ENCODE measurements at places on chromosomes 7 and 10.

DNA sequence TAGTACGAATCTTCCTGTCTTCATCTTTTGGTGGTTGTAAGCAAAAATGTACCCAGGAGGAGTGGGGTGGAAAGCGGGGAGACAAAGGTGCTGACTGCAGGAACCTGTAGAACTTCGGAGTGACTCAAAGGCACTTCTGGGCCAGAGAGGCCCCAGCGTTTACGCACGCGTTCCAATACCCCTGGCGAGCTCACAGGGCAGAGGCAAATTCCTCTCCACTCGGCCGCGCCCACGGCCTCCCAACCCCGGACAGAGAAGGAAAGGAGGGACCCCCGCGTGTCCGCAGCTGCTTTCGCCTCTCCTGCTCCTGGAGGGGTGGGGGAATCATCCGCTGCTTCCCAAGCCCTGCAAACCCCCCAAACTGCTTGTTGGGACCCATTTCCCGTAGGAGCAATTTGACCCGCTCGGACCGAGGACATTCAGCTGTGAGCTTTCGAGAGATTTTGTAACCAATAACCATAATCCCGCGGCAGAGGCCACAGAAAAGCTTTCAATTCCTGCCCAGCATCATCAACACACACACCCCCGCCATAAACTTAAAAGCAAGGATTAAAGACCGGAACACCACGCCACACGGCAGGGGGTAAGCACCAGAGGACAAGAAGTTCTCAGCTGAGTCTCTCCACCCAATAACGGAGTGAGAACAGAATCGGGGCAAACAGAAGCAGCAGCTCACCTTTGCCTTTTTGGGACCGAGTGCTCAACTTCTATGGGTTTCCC lies 2.3 kb downstream of the IGF2BP3 start:
- no peak for DNase-seq

DNA sequence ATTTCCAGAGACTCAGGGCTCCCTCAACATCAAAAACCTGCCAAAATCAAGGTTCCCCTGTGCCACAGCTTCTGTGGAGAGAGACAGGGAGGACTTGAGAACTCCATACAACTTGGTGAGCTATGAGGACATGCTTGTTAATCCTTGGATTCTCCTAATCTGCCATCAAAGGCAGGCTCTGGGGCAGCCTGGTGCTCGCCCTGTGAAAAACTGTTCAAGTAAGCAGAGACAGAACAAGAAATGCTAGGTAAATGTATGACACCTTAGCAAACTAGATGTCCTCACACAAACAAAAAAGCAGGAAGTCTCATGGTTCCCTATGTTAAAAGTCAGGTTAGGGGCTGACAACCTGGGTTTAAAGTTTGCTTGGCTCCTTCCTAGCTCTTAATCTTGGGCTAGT lies 73.6 kb downstream of the ANK3 start:
- DNase-seq: no peak

DNA sequence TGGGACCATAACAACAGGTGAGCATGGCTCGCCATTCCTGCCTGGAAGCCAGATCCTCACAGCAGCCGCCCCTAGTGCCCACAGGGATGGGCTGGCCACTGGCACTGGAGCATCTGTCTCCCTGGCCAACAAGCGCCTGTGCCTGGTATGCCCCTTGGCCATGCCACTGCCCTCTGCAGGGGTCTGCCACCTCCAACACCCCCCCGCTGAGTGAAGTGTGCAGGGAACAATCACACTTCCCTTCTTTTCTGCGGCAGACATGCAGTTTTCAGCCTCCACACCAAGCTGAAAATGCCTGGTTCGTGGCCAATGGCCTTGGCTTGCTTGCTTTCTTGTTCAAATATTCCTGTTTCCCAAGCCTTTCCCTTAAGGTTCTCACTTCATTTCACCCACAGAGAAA lies 50.7 kb downstream of the HSPA12A start:
- DNase-seq: no peak

GRCh38 chr7:106143711-106144337 lies 31.7 kb upstream of the SYPL1 start:
- DNase-seq: no peak

DNA sequence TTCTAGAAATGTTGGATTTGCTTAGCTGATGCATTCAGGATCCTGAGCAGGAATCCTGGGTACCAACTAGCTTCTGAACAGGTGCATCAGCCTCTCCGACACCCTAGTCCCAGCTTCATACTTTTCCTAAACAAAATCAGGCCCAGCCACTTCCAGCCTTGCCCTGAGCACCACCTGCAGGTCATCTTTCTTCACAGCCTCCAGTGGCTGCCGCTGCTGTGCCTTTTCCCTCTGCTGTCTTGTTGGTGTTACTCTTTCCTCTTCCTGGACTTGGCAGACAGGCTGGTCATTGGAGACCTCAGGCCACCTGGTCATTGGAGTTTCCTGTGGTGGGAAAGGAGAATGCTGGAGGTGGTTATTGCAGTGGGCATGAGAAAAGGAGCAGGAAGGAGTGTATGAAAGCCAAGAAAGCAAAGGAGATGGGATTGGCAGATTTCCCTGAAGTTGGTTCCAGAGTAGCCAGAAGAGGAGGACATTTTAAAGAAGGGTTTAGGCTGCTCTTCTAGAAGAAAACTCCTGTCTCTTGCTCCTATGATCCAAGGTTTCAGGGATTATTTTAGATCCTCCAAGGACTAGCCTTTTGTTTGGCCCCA lies 48.2 kb upstream of the NFKB2 start:
- DNase-seq: peak; percentile 23

DNA sequence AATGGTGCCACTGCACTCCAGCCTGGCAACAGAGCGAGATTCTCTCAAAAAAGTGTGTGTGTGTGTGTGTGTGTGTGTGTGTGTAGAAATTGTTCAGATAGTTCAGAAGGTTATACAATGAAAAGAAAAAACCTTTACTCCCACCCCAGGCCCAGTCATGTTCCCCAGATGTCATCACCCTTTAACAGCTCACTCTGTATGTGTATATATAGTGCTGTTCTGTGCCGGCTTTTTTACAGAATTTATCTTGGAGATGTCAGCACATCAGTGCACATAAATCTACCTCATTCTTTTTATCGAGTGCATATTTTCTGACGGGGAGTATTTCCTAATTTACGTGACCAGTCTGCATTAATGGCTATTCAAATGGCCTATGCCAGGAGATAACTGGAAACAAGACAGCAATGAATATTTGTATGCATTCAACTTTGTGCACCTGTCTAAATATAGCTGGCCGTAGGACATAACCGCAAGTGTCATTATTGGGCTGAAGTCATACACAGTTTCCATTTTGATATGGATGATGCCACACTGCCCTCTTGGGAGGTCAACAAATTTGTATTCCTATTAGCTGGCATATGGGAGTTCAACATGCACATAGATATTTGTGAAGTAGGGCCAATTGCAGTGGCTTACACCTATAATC lies 11.7 kb downstream of the NIPSNAP2 start:
- DNase-seq: no peak

GRCh38 chr7:27188386-27189294 lies 3.6 kb upstream of the HOXA11 start:
- DNase-seq: no peak

DNA sequence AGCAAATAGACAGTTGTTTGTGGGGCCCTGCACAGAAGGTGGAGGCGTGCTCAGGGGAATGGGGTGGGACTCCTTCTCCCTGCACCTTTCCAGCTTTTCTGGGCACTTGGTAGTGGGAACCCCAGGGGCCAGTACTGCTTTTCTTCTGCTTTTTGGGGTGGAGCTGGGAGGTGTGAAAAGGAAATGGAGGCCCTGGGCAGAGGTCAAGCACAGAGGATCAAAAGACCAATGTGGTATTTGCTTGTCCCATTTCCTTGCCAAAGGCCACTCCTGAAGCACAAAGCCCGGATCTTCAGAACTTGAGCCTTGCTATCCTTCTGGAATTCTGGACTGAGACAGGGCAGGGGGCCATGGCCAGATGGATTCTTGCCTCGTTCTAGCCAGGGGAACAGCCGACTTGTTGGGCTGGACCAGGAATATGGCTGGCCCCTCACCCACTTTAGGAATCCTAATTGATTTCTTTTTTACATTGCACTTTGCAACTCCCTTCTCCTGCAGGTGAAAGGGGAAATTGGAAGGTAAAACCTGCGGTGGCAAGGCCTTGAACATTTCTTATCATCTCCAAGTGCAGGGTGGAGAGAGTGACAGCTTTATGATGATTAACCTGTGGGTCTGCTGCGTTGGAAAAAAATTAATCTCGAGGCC lies 26.5 kb downstream of the ADRA2A start:
- DNase-seq: no peak

- DNase-seq: no peak
Observed at GRCh38 chr7:64755865-64756264, 38.4 kb upstream of the ZNF138 start.

GRCh38 chr10:95214369-95214768 lies 20.3 kb downstream of the ACSM6 start:
- no peak for DNase-seq

- no peak for DNase-seq
Observed at GRCh38 chr10:35364808-35365207, 28.5 kb downstream of the CCNY start.

DNA sequence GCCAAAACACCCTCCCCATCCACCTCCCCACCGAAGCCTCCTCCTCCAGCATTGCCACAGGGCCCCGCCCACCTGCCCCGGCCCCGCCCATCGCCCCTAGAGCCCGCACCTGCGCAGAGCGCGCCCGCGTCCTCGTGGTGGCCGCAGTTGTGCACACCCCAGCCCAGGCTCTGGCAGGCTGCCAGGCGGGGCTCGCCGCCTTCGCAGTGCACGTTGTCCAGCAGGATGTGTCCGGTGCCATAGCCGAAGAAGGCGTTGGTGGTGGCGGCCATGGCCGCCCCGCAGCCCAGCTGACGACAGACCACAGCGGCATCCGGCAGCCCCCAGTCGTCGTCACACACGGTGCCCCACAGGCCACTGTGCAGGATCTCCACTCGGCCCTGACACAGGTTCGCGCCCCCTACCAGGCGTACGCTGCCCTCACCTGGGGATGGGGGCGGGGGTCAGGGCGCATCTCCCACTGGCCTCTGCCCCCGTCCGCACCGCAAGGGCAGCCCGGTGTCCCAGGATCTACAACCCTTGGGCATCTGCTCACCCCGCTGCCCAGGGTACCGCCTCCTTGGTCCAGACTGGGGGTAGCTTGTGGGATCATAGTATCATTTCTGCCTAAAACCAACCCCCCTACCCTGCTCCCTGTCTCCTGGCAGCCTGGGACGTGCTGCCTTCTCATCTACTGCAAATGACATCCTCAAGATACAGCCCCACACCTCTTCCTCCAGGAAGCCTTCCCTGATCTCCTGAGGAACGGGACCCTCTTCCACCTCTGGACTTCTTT lies 11.9 kb downstream of the SSC4D start:
- peak; percentile 66 for DNase-seq

DNA sequence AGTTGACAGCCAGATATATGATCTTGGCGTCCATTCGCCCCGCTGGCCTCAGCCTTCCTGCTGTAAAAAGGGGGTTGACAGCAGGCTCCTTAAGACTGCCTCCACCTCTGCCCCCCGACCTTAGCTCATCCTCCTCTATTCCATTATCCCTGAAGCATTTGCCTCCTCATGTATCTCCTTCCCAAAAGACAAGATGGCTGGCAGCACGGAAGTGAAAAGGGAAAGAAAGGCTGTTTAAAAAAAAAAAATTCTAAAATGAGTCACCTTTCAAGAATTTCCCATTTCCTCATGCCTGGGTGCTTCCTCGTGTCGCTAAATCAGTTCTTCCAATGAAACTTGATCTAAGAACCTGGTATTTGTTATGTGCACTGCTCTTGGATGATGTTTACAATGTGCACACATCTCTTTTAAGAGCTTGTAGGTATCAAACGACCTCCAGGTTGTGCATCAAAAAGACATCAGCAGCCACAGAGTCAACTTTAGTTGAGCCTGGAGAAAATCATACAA lies 1.7 kb downstream of the SCRN1 start:
- no peak for DNase-seq

- no peak for DNase-seq
Observed at GRCh38 chr7:70890147-70890969, 241.6 kb upstream of the GALNT17 start.

DNA sequence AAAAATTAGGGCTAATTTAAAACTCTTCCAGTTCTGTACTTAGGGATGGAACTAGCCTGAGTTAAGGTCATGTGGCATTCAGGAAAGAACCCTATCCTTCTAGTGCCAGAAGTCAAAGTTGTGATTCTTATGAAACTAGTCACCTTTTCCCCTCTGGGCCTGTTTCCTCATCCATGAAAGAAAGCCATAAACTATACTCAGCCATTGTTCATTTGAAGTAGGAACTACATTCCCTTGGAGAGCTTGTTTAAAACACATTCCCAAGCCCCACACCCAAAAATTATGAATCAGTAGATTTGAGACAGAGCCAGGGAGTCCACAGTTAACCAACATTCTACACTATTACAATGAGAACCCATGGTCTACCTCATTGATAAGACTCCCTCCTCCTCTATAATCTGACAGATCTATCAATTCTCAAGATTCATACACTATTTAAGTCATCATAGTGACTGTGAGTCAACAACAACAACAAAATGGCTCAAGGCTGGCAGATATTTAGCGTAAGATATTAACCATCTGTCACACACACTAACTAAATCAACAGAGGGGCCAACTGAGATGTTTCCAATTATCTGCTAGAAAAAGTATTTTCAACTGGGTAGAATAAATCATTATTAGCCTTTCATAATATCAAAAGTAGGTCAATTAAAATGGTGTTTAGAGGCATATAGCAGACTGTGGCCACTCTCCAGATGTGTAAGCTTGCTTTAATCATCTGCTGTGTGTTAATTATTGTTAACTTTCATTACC lies 102.3 kb downstream of the SLC25A13 start:
- peak; percentile 9 for DNase-seq

- DNase-seq: no peak
Observed at GRCh38 chr7:113460067-113460466, 341.7 kb upstream of the SMIM30 start.

- no peak for DNase-seq
Observed at GRCh38 chr10:91034042-91034441, 113.2 kb upstream of the ANKRD1 start.

- no peak for DNase-seq
Observed at GRCh38 chr7:80508440-80508839, 3.4 kb downstream of the GNAT3 start.

DNA sequence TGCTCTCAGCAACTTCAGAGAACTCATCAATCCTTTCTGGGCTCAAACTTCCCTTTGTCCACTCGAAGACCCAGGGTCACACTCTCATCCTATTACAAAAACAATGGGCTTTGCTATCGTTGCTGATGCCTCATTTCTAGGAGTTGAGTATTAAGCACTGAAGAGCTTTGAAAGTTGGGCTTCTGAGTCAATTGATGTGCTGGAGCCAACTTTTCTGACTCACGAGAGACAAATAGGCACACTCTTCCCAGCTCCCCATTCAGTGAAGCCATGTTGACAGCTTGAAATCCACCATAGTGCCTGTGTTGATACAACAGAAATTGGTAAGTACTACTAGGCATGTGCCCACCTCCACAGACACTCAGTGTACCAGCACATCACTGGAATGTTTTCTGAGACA lies 97.5 kb upstream of the PRSS58 start:
- no peak for DNase-seq

All from renal cortex interstitium (tissue), 15 donors.